Cortex of kidney (tissue), 1 donor: ENCODE measurements at places on chromosomes 13 and 19.

GRCh38 chr13:69857183-69857821 lies 250.3 kb upstream of the ATXN8OS start:
- no peak for DNase-seq

- DNase-seq: no peak
These were observed 18.4 kb downstream of the LRCH1 start for GRCh38 chr13:46571189-46571908.

GRCh38 chr13:29292045-29292444 lies 303.4 kb downstream of the SLC7A1 start:
- no peak for DNase-seq

DNA sequence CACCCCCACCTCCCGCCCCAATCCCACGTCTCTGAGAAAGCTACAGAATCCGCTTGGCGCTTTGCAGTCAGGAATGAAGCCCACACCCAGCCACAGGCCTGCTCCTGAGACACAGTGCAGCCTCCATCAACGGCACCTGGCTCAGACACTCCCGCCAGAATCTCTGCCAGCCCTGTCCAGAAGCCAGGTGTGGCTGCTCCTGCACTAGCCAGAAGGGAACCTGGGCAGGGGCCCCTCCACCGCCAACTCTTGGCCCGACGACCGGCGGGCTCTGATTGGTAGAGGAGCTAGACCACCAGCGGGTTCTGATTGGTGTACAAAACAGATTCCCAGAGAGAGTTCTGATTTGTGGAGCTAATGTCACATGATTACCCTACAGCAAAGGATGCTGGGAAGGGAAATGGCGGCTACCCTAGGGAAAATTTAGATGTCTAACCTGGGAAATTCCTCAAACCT lies 2.9 kb upstream of the PPP6R1 start:
- DNase-seq: no peak

DNA sequence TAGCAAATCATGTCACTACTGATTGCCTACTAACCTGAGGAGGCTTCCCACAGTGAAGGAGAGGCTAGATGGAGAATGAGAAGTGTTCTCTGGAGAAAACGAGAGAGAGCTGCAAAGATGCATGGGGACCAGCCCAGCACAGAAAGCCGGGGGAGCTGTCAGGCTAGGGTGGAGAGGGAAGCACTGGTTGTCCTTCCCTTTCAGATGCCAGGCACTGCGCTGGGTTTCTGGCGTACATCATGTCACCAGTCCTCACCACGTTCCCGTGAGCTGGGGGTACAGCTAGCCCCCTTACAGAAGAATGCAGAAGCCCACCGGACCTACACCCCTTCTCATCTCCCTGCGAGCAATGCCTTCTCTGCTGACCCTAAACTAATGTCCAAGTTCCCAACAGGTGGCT lies 86.0 kb downstream of the STK24 start:
- DNase-seq: no peak
